Mammary epithelial cell (primary cell): ENCODE measurements at places on chromosomes 1 and 21. TPM values are rescaled to one million over a fixed set of nuclear protein-coding genes. Genes with fewer than 3 reads are reported as not detected.
A peak's percentile ranks its signal among the peaks of the same experiment; 100 is the strongest.

- peak; percentile 50 for DNase-seq
Measured at GRCh38 chr1:36008546-36009197, 75.2 kb upstream of the TEKT2 start.

DNA sequence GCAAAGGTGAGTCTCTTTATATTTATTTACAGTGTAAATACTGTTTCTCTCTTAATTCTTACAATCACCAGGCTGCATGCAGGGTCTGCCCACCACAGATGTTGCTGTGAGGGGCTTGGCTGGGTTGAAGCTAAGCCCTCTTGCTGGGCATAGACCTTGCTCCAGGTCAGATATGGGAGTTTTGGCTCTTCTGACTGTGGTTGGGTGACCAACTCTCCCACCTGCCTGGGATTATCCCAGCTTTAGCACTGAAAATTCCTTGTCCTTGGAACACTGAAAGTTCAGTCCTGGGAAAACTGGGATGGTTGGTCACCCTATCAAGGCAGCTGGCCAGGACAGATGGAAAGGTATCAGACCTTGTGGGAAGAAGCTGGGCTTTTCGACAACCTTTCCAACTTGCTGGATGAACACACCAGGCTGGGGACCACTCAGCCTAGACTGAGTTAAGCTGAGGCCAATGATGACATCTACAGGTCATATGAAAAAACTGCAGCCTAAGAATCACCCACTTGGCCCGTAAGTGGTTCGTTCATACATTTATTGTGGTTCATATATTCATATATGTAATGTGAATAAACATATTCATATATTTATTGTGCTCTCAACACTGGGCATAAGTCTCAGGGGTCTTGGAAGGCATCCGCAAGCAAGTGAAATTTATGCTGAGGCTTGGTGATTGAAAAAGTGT is 26.6 kb upstream of the HPDL start:
- DNase-seq = peak; percentile 44

DNA sequence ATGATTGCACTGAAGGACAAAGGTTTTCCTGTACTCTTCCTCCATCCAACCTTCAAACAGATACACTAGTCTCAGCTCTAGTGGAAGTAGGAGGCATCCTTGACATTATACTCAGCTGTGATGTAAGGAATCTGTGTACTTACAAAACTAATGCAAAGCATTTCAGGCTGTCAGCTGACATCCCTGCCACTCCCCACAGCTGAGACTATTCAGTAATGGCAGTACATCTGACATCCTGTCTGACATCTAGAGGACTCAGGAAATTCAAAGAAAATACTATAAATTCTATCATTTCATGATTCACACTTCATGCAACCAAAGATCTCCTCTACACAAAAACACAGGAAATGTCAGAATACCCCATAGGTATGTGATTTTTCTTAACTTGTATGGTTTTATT is 325.8 kb downstream of the SMYD3 start:
- no peak for DNase-seq

GRCh38 chr1:67465375-67465774 is 35.2 kb upstream of the SERBP1 start:
- DNase-seq = no peak

DNA sequence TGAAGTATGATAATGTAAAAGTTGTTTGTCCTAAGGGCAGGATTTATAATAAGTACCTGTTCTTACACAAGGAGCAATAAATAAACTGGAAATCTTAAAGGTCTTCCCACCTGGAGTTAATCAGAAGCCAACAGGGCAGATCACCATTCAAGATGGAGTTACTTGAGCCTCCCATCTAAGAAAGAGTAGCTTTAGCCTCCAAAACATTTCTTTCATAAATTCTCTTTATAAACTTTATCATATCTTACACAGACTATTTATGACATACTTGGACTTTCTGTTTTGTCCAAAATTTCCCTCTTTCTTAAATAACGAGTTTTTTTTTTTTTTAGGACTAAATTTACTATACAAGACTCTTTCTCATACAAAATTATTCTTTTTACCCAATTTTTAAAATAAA is 18.5 kb downstream of the OR2T1 start:
- peak; percentile 19 for DNase-seq

GRCh38 chr1:45272913-45273371 is 53.8 kb upstream of the HPDL start:
- DNase-seq = peak; percentile 87

DNA sequence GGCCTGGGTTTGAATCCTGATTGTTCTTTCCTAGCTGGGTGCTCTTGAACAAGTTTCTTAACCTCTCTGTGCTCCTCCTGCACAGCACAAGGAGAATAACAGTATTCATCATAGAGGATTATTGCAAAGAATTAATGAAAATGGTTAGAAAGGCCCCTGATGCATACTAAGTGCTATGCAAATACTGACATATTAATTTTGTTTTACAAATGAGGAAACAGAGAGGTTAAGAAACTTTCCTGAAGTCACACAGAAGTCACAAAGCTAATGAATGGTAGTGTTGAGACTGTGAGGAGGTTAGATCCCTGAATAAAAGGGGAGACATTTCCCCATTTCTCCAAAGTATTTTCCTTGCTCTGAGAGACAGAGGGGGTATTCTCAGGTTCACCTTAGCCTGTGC is 99.0 kb downstream of the KCNJ6 start:
- DNase-seq = no peak

DNA sequence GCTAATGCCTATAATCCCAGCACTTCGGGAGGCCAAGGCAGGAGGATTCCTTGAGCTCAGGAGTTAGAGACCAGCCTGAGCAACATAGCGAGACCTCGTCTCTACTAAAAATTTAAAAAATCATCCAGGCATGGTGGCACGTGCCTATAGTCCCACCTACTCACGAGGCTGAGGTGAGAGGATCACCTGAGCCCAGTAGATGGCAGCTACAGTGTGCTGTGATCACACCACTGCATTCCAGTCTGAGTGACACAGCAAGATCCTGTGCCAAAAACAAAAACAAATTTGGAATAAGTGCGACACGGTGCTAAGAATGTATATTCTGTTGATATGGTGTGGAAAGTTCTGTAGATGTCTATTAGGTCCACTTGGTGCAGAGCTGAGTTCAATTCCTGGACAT is 15.1 kb downstream of the USP33 start:
- no peak for DNase-seq

DNA sequence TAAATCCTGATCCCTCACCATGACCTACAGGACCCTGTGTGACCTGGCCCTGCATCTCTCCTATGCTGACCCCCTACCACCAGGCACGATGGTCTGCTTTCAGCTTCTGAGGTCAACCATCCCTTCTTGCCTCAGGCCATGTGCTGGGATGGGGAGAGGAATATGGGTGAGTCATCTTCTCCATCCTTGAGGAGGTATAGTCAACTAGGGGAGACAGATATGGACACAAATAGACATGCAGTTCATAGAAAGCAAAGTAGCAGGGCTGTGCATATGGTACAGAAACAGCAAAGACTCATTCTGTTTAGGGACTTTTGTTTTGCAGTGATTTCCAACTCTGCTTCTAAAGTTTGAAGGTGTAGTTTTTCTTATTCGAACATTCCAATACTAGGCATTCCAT is 250.8 kb upstream of the FGGY start:
- no peak for DNase-seq

DNA sequence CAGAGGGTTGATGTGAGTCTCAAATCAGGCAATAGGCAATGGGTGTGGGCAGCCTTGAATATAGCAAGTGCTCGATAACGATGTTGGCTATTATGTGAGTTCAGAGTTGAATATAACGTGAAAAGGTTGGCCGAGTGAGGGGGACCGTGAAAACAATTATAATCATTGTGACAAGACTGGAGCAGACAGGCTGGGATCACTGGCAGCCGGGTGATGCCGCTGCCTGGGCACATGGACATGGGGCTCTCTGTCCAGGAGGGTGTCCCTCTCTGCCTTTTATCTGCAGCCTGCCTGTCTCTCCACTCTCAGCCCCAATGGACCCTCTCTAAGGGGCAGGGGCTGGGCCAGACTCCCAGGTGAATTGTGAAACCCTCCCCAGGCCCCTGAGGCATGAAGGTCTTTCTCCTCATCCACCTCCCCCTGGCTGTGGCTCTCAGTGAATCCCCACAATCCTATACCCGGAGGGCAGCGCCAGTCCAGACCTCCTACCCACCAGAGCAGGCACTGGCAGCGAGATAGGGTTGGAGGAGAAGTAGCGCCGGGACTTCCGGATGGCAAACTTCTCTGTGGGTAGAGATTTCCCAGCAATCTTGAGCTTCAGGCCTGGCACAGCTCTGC is 36.4 kb downstream of the TTC39A start:
- DNase-seq = no peak

DNA sequence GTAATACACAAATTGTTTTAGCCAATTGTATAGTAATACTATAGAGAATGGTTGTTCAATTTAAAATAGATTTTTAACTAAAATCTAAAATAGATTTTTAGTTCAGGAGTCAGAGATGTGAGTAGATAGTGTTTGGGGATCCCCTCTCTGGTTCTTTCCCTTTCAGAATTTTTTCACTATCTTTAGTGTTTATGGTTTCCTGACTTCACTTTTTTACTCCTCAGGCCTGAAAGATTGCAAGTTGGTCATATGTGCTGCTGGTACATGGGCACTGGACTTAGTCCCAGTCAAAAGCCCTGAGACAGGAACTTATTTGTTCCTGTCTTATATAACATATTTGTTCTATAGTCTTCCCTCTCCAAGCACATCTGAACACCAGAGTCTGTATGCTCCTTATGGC is 96.8 kb upstream of the ATP1B1 start:
- DNase-seq = no peak

GRCh38 chr1:109531380-109531779 is 8.3 kb upstream of the GPR61 start:
- DNase-seq = no peak

GRCh38 chr1:164633997-164634396 is 75.0 kb downstream of the PBX1 start:
- DNase-seq = no peak

- no peak for DNase-seq
Measured at GRCh38 chr1:53589043-53589887, 130.1 kb downstream of the DMRTB1 start.

DNA sequence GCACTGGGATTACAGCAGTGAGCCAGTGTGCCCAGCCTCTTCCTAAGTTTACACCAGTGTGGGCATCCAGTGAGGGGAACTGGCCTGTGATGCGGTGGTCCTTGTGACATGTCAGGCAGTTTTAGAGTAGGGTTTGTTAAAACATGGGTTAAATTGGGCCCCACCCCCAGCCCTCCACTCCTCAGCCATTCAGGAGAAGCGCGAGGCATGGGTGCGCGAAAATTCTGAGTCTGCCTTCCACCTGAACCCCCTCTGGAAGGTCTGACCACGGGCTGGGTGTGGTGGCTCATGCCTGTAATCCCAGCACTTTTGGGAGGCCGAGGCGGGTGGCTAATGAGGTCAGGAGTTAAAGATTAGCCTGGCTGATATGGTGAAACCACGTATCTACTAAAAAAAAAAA is 51.7 kb downstream of the SKI start:
- no peak for DNase-seq

DNA sequence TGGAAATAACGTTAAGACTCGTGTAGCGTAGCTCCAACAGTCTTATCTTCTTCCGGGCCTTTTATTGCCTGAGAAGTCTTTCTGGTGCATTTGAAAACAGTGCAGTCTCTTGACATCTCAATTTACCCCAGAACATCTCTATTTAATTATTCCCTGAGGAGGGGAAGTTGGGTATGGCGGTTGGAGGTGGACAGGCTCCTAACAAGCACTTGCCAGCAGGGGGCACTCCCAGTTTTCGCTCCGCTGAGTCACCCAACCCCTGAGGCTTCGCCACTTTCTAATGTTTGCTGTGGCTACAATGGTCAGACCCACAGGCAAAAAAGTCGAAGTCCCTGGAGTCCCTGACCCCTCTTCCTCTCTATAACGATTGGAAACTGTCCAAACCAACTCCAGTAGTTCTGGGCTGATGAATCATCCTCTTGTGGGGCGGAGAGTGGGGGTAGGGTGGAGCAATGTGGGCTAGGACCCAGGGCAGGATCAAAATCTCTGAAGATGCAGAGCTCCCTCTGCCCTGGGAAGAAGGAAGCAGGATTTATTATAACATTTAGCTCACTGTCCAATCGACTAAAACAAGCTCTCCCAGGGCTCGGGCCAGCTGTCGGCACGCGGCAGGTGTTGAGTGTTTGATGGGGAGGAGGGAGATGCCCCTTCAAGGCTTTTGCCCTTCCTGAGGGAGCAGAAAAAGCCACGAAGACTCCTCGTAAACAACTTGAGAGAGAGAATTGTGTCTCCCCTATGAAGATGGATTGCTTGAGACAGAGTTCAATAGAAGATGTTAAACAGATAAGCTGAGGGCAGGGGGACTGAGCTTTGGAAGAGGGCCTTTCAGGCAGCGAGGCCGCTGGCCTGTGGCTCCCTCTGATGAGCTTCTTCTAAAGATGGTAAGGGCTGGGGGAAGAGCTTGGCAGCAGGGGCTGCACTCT is 85.7 kb downstream of the BRINP2 start:
- DNase-seq = peak; percentile 93

DNA sequence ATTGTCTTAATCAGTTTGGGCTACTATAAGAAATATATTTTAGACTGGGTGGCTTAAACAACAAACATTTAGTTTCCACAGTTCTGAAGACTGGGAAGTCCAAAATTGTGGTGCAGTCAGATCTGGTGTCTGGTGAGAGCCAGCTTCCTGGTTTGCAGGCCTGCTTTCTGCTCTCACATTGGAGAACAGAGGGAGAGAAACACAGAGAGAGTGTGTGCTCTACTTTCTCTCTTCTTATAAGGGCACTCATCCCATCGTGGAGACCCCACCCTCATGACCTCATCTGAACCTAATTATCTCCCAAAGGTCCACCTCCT is 4.1 kb downstream of the LEPR start:
- no peak for DNase-seq

DNA sequence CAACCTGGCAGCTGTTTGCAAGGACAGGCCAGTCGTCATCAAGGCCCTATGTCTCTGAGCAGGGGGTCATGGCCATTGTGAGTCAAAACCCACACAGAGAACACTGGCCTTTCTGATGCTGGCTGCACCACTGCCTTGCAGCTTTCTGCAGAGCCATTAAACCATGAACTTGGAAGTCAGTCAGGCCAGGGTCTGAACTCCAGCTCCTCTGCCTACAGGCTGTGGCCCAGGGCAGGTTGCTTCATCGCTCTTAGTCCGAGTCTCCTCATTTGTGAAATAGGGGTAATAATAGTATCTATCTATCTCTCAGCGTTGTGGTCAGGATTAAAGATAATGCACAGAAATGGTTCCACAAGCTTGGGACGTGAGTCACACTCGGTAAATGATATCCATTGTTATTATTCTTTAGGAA is 35.8 kb upstream of the HIVEP3 start:
- peak; percentile 94 for DNase-seq

Gene SELENOF
- 83.0 TPM for polyA plus RNA-seq

Gene YIPF1
- polyA plus RNA-seq = 24.8 TPM

Gene DEPDC1
- 12.3 TPM for polyA plus RNA-seq

Gene FAM72B
- 4.8 TPM for polyA plus RNA-seq

Gene SMIM11
- polyA plus RNA-seq = 8.4 TPM

Gene SPATA45
- not detected for polyA plus RNA-seq

Gene NTNG1
- 1.7 TPM for polyA plus RNA-seq

Gene PTGER3
- not detected for polyA plus RNA-seq

Gene DNAI4
- polyA plus RNA-seq = 0.35 TPM

Gene TMEM50A
- 60.7 TPM for polyA plus RNA-seq

Gene TFF3
- polyA plus RNA-seq = not detected

Gene CDK18
- polyA plus RNA-seq = 24.6 TPM
